ENCODE measurements at places on chromosomes 12 and 14.

- DNase-seq = no peak
These were observed 191.2 kb upstream of the GARIN2 start for GRCh38 chr14:66998013-66998412.

GRCh38 chr12:46027172-46027571 lies 36.8 kb upstream of the SCAF11 start:
- no peak for DNase-seq

DNA sequence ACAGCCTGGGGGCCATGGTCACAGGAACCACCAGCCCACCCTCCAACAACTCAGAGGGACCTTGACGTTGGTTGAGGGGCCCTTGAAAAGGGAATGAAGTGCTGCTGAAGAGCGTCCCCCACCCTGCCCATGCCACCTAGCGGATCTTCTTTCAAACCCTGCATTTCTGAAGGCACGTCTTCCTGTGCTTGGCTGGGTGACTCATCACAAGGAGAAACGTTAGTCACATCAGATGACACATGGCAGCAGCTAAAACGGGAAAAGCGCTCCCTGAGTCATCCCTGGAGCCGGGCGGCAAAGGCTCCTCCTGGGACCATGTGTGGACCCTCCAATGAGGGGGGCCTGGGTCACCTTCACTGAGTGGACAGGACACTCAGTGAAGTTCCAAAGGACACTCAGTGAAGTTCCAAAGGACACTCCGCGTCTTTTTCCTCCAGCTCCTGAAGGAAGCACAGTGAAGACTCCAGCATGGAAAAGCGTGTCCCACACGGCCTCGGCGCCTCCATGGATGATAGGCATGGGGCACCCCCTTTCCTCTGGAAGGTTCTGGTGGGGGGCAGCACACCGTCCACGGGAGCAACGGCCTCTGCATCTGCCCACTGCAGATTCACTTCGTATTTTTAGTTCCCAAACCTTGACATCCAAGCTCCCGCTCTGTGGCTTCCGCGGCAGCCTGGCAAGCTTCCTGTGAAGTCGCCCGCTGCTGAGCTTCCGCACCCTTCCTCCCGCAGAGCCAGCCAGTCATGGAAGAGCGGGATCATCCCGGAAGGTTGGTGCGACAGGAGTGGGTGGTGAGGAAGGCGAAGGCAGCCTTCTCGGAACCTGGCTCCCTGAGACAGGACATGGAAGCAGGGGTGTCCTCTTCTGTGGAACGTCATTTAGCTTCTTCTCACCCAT lies 383.4 kb downstream of the VRK1 start:
- DNase-seq = no peak

DNA sequence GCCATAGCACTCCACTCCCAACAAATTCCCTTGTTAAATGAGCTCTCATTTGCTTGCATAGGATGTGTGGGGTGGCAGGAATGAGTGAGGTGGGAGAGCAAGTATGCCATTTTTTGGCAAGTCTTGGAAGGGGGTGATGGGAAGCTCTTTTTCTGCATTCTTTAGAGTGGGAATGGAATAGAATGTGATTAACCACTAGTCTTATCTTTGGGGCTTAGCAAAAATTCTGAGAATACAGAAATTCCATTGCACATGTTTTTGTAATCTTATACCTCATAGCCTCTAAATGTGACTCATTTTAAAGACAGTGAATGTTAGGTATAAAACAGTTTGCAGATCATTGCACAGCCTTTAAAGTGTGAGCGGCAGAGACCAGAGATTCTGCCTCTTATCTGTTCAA lies 28.4 kb upstream of the NEDD1 start:
- DNase-seq = no peak
